Left ventricle myocardium inferior (tissue), 1 donor: ENCODE measurements at places on chromosomes 2 and 18.
A peak's percentile ranks its signal among the peaks of the same experiment; 100 is the strongest.

DNA sequence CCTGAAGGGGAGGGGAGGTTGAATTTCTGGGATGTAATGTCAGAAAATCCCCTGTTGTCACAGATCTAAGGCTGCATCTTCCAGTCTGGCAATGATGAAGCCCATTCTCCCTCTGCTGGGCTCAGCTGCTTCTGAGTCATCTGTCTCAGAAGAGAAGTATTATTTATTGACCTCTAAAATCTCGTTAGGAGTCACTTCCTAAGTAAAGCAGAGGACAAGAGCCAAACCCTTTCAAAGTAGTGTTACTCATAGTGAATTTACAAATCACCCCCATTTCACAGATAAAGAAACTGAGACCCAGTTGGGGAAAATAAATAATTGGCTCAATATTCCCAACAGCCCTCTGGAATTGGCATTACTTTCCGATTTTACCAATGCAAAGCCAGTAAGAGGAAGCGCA lies 167.3 kb upstream of the SKOR2 start:
- H3K36me3 ChIP-seq, result no peaks in the 10 kb centered on the region
- no peak overlapping the region for H3K27ac ChIP-seq
- H3K4me1 ChIP-seq, result no peaks in the 10 kb centered on the region
- DNase-seq, result no peak

DNA sequence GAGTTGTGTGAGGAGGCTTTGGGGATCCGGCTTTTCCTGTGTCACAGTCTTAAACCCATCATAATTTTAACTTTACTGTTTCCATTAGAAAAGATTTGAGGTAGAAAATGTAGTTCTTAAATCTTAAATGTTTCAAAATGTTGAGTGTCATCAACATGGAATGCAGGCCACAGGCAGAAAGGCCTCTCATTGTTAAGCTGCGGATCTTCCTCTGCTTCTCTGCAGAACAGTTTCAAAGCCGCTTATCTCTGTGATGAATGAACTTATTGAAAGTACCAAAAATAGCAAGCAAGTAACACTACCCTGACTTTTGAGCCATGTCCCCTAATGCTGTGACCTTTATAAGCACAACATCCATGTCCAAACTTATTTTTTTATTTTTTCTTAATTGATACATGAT lies 1645.8 kb downstream of the DPP10 start:
- H3K4me1 ChIP-seq, result no peaks in the 10 kb centered on the region
- no peak overlapping the region for H3K4me3 ChIP-seq
- no peak overlapping the region for H3K27ac ChIP-seq
- no peaks in the 10 kb centered on the region for H3K36me3 ChIP-seq
- no peak for DNase-seq

DNA sequence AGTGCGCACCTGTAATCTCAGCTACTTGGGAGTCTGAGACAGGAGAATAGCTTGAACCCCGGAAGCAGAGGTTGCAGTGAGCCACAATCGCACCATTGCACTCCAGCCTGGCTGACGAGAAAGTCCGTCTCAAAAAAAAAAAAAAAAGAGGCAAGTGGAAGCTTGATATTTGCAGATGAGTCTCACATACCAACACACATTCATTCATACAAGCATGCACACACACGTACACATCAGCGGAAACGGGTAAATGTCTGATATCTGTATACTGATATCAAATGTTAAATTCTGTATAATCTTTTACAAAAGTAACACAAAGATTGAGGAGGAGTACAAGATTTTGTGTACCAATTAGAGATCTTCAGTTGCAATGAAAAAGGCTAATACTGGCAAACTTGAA lies 47.8 kb upstream of the SPOPL start:
- H3K36me3 ChIP-seq, result no peaks in the 10 kb centered on the region
- H3K4me3 ChIP-seq, result no peak overlapping the region
- no peaks in the 10 kb centered on the region for H3K4me1 ChIP-seq

DNA sequence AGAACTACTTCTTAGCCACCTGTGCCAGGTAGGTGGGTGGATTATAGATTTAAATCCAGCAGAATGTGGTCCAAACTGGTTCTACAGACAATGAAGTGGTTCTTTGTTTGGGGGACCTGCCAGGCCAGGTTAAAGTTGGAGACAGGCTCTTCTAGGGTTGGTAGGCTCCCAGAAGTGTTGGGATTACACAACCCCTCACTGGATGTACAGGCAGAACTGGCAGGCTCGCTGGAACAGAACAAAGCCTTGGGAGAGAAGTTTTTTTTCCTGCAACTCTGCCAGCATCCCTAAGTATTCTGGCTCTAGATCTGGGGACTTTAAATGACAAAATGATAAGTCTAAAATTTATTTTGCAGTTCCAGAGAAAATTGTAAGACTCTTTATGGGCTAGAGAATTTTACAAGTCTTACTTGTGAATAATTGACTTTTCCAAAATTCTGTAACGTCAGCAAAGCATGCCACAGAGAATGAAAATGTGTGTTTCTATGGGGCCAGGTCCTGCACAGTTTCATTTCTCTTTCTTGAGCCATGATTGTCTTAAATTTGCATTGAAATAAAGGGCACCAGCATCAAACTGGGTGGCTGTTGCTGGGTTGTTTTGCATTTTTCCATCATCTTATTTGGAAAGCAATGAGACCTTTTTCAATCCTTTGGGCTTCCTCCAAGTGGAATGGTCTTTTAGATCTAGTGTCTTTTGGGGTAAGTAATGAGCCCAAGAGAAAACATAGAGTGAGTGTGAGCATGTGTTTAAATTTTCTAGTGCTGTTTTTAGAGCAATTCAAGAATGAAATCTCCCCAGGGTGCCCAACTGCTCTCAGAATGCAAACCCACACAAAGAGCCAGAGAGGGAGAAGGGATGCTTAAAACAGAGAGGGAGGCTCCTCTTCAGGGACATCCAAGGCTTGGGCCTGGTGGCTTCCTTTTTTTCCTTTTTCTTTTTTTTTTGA lies 32.4 kb upstream of the ATL2 start:
- H3K4me1 ChIP-seq, result peaks cover 37% of the 10 kb centered on the region
- no peak overlapping the region for H3K4me3 ChIP-seq
- peak overlapping the region; percentile 32 for H3K27ac ChIP-seq
- DNase-seq, result peak; percentile 30
- no peaks in the 10 kb centered on the region for H3K27me3 ChIP-seq

DNA sequence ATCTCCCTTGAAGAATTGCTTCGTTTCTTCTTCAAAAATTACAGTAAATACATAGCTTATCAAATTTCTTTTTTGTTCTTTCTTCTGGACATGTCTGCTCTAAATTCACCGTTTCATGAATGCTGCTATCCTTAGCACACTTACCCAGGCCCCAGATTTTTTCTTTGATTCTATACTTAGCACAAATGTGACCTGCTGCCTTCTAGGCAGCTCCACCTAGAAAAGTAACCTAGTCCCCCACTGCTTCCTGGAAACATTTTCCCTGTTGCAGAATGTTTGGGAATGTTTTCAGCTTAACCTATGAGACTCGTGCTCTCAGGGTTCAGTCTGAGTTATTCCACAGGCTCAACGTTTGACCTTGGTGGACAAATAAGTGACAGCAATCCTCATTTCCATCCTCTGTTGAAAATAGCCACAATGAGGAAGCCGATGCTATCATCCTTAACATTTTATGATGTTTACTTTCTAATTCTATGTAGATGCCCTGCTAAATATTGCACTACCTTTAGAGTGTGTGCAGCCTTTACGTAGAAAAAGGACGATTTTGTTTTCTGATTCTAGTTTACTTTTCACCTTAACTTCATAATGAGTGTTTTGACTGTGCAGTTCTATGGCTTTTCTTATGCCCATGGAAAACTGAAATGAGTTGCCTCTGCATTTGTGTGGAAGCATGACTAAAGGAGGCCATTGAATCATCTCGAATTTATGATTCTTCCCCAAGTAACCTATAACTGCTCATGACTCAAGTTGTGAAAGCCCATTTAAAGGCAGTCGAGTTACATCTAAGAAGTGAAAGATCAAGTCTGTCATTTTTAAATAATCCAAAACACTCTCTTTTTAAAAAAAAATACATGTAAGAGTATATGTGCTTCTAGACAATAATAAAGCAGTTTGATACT lies 47.7 kb downstream of the TMEM182 start:
- no peaks in the 10 kb centered on the region for H3K27me3 ChIP-seq
- DNase-seq, result no peak
- peaks cover 74% of the 10 kb centered on the region for H3K4me1 ChIP-seq
- peak overlapping the region; percentile 93 for H3K27ac ChIP-seq
- H3K4me3 ChIP-seq, result peak overlapping the region; percentile 0

- H3K27me3 ChIP-seq, result no peaks in the 10 kb centered on the region
- no peak for DNase-seq
Measured at GRCh38 chr2:80185091-80185490, 119.5 kb downstream of the LRRTM1 start.

DNA sequence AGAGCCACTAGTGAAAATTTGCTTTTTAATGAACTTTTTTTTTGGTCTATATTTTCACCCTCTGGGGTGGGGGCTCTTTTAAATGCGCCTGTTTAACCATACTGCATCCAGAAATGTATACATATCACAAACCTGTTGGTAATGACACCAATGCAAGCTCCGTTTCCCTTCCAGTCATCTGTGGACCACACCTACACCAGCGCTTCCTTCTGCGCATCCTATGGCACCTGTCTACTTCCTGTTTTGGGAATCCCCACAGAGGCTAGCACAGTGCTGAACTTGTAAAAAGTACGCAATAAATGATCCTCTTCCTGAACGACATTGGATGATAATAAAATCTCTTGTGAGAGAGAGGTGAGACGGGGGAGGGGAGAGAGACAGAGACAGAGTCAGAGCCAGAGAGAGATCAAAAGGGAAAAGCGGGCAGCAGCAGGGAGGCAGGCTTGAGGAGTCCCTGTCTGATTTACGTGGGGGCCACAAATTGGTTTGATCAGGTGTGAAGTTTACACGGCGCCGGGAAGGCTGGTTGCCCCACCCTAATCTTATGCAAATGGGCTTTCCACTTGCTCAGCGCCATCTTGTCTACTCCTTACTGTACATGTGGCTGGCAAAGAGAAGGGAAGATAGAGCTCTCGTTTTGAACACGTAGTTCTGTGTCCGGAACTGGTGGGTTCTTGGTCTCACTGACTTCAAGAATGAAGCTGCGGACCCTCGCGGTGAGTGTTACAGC lies 38.1 kb upstream of the SLC38A11 start:
- H3K4me1 ChIP-seq, result peaks cover 18% of the 10 kb centered on the region
- DNase-seq, result no peak
- no peak overlapping the region for H3K27ac ChIP-seq

DNA sequence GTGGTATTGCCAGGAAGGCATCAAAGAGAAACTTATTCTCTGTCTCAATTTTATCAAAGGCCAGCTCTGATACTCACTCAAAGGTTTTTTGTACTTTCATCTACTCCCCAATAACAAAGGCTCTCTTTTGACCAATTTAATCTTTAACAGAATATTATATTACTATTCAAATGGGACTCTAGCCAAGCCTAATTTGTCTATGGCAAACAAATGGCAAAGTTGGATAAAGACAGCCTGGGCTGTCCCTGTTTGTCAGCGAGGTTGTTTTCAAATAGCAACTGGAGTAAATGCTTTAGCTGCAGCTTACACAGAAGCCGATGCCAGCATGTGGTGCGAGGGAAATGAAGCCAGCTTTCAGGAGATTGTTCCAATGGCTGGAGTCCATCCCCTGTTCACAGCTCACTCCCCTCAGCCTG lies 80.1 kb upstream of the CTNNA2 start:
- no peak overlapping the region for H3K27ac ChIP-seq
- no peaks in the 10 kb centered on the region for H3K36me3 ChIP-seq
- H3K4me3 ChIP-seq, result no peak overlapping the region
- no peak for DNase-seq
- no peaks in the 10 kb centered on the region for H3K27me3 ChIP-seq
- H3K4me1 ChIP-seq, result no peaks in the 10 kb centered on the region

- peaks cover 70% of the 10 kb centered on the region for H3K27me3 ChIP-seq
- no peak overlapping the region for H3K27ac ChIP-seq
- H3K4me3 ChIP-seq, result no peak overlapping the region
- no peaks in the 10 kb centered on the region for H3K4me1 ChIP-seq
- no peak for DNase-seq
- no peaks in the 10 kb centered on the region for H3K36me3 ChIP-seq
Measured at GRCh38 chr2:118981632-118982031, 39.6 kb downstream of the MARCO start.

- no peak overlapping the region for H3K4me3 ChIP-seq
- H3K36me3 ChIP-seq, result peaks cover 84% of the 10 kb centered on the region
- H3K27ac ChIP-seq, result peak overlapping the region; percentile 46
- H3K27me3 ChIP-seq, result no peaks in the 10 kb centered on the region
Measured at GRCh38 chr2:8796878-8797550, 40.4 kb downstream of the KIDINS220 start.

DNA sequence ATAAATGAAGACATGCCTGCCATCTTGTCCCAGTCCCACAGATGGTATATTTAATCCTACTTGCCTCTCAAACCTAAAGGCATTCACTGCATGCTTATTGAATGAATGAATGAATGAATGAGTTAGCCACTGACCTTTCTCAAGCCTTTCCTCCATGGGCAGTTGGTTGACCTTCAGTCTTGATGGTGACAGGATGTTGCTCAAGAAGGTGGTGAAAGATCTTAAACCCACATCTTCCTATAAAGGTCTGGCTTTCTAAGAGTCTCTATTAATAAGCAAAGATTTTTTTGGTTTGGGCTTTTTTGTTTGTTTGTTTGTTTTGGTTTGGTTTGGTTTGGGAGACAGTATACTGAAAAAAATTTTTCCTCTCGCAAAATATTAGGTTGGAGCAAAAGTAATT lies 41.7 kb downstream of the KIAA2012 start:
- H3K27me3 ChIP-seq, result peaks cover 43% of the 10 kb centered on the region
- H3K4me3 ChIP-seq, result no peak overlapping the region
- no peaks in the 10 kb centered on the region for H3K36me3 ChIP-seq
- no peak for DNase-seq

GRCh38 chr2:156845806-156846558 lies 409.8 kb downstream of the GPD2 start:
- H3K4me1 ChIP-seq, result no peaks in the 10 kb centered on the region
- no peaks in the 10 kb centered on the region for H3K27me3 ChIP-seq
- no peaks in the 10 kb centered on the region for H3K36me3 ChIP-seq

GRCh38 chr18:3264362-3264761 lies 2.4 kb downstream of the MYL12B start:
- H3K27me3 ChIP-seq, result no peaks in the 10 kb centered on the region
- DNase-seq, result no peak
- peak overlapping the region; percentile 96 for H3K4me3 ChIP-seq
- H3K4me1 ChIP-seq, result peaks cover 97% of the 10 kb centered on the region

DNA sequence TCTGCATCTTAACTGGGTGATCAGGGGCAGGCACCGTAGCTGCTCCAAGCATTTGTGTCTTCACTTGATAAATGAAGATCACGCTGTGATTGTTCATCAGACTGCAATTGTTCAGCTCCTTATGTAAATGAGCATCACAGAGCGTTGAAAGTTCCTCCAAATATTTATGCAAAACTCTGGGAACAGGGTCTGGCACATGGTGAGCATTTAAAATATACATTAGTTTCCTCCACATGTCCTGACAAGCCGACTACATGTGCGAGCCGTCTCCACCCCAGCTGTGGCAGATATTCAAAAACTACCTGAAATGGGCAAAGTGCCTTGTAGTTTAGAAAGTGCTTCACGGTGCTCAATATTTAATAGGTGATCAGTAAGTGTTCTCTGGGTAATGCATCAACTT lies 175.1 kb upstream of the ID2 start:
- H3K4me1 ChIP-seq, result peaks cover 27% of the 10 kb centered on the region
- DNase-seq, result no peak
- H3K4me3 ChIP-seq, result no peak overlapping the region
- H3K27me3 ChIP-seq, result no peaks in the 10 kb centered on the region
